NCI-H1105 treated with DMSO at 0.1 percent for 48 hours (cell line): ENCODE measurements at places on chromosomes 1 and 21.

DNA sequence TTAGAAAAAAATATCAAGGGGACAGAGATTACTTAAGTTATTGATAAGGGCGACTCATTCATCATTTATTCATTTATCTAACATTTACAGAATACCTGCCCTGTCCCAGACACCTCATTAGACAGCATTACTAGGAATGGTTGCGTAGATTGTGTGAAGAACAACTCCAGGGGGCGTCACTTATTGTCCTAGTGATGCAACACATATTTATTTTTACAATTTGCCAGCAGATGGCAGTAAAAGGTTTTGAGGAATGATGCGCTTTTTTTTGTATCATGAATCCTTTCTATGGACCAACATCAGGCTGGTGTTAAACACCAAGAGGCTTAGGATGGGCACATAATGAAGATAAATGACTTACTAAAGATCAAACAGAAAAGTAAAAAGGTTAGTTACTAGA is 5.5 kb downstream of the NCAM2 start:
- DNase-seq, result peak; percentile 40

DNA sequence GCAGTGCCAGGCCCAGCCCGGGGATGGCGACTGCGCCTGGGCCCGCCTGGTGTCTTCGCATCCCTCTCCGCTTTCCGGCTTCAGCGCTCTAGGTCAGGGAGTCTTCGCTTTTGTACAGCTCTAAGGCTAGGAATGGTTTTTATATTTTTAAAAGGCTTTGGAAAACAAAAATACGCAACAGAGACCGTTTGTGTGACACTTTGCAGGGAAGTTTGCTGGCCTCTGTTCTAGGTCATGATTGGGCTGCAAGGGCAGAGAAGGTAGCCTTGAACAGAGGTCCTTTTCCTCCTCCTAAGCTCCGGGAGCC is 719 bp downstream of the SOD1 start:
- DNase-seq, result peak; percentile 44

DNA sequence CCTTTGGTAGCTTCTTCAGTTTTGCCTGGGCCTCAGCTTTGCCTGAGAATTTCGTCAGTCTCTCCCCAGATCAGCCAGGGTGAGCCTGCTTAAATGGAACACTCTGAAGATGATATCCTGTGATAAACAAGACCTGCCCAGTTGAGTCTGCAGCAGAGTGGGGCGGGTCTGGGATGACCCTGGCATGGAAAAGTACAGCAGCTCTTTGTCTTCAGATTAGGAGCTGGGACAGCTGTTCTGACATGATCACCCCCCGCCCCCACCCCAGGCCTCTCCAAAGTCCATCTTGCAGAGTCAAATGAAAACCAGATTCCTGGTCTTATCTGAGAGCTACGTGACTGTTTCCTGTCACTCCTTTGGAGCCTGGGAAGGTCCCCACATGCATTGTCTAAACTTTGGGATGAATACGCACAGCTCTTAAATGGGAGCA is 2.2 kb upstream of the TMEM51 start:
- no peak for DNase-seq

DNA sequence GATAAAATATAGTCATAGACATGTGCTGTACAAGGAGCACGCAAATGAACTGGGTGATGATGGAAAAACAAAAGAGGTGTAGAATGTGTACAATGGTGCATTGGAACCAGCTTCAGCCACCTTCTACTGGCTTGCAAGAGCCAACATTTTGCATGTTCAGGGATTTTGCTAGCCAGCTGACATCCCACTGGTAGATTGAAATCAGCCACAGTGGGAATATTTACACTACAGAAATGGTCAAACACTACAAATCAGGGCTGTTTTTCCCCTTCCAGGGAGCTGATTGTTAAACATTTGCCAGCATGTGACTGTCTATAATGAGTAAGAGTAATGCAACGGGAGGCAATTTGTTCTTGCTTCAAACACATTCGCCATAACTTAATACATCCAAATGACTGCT is 23.2 kb downstream of the PMVK start:
- no peak for DNase-seq

GRCh38 chr1:46450160-46450517 is 39.5 kb upstream of the DMBX1 start:
- no peak for DNase-seq

- peak; percentile 4 for DNase-seq
Observed at GRCh38 chr1:50329332-50329932, 93.8 kb downstream of the DMRTA2 start.
